ENCODE measurements at places on chromosomes 2 and 18. TPM values are rescaled to one million over a fixed set of nuclear protein-coding genes. Genes with fewer than 3 reads are reported as not detected.

The IL1R2 gene
- total RNA-seq: 0.85 TPM

The SERPINB7 gene
- total RNA-seq: not detected

The RGPD4 gene
- total RNA-seq: 0.64 TPM

The HAAO gene
- 0.35 TPM for total RNA-seq

The EIF5B gene
- total RNA-seq: 82.8 TPM

Measured in CD8-positive, alpha-beta memory T cell (primary cell).